Left hindlimb (tissue), 1 donor: ENCODE measurements at places on chromosomes 1 and 21.

GRCh38 chr1:20648946-20649345, 12.2 kb downstream of the DDOST start:
- no peak for DNase-seq

GRCh38 chr1:184569106-184569505, 182.3 kb downstream of the C1orf21 start:
- DNase-seq: no peak

GRCh38 chr1:206725109-206725963, 40.6 kb downstream of the MAPKAPK2 start:
- no peak for DNase-seq

DNA sequence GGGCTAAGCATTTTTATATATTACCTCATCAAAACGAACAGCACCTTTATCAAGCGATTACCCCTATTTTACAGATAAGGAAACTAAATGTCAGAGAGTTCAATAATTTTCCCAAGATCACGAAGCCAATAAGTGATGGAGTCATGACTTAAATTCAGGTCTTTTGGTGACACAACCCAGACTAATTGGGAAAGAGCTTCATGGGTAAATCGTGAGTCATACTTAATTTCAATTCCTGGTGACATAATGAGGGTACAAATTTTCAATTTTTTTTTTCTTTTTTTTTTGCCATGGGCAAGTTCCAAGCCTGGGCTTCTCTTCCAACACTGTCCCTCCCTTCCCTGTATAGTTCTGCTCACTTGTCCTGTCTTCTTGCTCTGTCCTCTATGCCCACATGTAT, 30.1 kb upstream of the IL10 start:
- DNase-seq: no peak

- DNase-seq: no peak
Measured at GRCh38 chr1:24551960-24552571, 3.8 kb upstream of the NCMAP start.

DNA sequence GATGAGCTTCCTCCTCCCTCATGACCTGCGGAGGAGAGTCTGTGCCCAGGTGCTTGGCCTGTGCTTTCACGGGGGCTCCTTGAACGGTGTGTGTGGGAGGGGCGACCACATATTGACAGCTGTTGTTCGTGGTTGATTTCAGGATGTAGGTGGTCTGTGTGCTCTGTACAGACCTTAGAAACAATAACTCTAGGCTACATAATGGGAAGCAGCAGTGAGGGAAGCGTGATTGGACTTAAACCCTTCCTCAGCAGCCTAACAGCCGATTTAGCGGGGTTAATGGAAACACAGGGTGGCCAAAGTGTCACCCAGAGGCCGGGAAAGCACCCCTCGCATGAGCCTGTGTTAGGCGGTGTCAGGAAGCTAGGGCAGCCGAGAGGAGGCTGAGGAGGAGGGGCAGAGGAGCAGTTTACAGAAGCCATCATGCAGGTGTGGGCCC, 56.0 kb downstream of the TBCE start:
- no peak for DNase-seq

DNA sequence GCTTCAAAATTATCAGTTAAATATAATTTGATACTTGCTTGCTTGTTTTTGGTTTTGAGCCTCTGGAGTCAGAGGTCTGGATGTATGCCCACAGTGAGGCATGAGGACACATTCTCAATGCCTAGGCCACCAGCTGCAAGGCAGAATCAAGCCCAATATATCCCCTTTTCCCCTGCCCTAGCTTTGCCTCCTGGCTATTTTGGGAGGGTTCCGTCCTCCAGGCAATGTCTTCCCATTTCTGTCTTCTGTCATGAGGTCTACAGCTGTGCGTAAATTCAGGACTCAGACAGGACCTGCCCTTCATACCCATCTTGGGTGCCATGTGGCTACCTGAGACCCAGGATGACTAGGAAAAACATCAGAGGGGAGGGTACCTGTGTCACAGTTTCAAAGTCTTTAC, 19.2 kb downstream of the NRDC start:
- DNase-seq: no peak

GRCh38 chr1:27090911-27091310, 64.0 kb downstream of the SLC9A1 start:
- no peak for DNase-seq

GRCh38 chr1:153030895-153031294, at the start of gene SPRR1B:
Gene SPRR1B (plus strand): TSS chr1:153031203. CDS start chr1:153032346, 1,143 bp downstream.
- no peak for DNase-seq

DNA sequence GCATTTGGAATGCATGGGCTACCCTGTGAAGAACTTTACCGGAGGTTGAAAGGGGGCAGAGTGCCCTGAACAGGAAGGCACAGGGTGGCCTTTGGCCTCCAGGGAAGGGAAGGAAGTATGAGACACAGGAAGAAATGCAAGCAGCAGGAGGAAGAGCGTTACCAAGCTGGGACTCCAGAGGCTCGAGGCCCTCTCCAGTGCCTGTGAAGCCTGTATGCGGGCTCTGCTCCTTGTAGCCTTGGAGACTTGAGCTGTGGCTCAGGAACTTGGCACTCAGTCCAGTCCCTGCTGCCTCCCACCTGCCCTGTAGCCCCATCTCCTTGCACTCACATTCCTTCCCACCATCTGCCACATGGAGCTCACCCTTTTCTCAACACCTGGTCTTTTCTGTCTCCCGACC, 33.5 kb upstream of the RNF19B start:
- DNase-seq: no peak

- DNase-seq: no peak
Measured at GRCh38 chr1:45172764-45173163, 33.6 kb downstream of the ZSWIM5 start.
